A549 (cell line): ENCODE measurements at places on chromosomes 4 and X. TPM values are rescaled to one million over a fixed set of nuclear protein-coding genes. Genes with fewer than 3 reads are reported as not detected.

Gene NOX1
- 0.07 TPM in 1 of 3 replicates, not detected in the others for polyA plus RNA-seq

Gene MMGT1
- 15.0 to 16.2 TPM (median 15.1 TPM) in 3 replicates for polyA plus RNA-seq

Gene FIP1L1
- 38.4 to 40.5 TPM (median 39.0 TPM) in 3 replicates for polyA plus RNA-seq

Gene SYNPO2
- polyA plus RNA-seq: 1.8 to 2.5 TPM (median 2.0 TPM) in 3 replicates

Gene GPR119
- not detected in 3 replicates for polyA plus RNA-seq

Gene SMIM31
- 0.04 TPM in 1 of 3 replicates, not detected in the others for polyA plus RNA-seq

Gene SULT1E1
- not detected in 3 replicates for polyA plus RNA-seq
